ENCODE measurements at places on chromosomes 7 and 10.

- no peak for DNase-seq
Measured at GRCh38 chr10:132434405-132435005, 37.5 kb downstream of the PWWP2B start.

DNA sequence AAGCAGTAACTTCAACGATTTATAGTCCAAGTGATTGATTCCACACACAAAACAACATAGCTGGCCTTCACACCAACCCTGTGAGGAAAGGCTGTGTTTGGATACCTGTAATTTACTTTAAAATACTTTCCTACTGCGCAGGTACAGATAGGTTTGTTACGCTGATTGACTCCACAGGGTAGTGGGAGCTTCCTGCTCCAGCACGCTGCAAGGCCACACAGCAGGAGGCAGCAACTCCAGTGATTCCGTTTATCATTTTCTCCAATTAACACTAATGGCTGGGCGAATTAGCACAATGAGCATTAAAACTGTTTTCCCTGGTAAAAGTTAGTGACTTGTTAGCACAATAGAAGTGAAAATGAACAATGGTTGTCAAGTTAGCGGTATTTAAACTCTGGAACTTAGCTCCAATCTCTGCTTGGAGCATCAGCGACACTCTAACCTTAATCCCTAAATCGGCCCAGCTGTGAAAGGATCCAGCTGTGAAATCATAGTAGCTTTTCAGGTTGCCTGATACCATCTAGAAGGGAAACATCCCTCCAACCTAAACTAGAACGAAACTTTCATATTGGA is 959 bp downstream of the DCLRE1C start:
- DNase-seq = peak; percentile 25

DNA sequence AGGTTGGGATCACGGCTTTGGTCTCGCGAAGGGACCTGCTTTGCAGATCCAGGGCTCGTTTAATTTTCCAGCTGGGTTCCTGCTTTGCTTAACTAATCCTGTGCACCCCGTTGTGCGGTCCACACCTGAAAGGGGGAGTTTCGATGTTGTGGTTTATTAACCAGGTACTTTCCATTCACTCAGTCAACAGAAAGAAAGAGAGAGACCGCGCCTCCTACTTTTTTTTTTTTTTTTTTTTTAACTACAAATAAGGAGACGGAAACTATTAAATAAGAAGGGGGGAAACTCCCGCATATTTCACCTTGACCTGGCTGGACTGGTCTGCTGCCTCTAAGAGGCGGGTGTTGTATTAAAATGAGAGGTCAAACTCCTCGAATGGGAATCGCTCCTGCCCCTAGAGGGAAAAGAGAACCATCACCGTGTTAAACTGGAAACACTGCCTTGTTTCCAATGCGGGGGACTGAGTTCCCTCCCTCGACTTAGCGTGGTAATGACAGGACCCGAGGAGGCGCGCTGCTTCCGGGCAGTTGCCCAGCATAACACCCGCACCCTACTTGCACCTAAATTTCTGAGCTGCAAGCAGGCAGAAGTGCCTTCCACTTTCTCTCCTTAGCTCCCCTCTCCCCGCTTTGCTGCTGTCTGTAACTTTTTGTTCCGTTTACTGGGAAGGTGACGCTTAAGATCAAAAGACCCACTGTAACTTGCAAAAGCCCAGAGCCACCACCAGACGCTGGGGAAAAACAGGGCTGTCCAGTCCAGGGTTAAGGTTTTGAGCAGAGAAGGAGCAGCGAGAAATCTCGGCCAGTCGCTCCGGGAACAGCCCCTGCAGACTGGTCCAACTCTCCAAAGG is 1.1 kb upstream of the ITGB8 start:
- peak; percentile 99 for DNase-seq

GRCh38 chr10:77071001-77071511 is 566.6 kb downstream of the KCNMA1 start:
- DNase-seq = no peak

- no peak for DNase-seq
Measured at GRCh38 chr10:63627396-63627795, 106.2 kb downstream of the REEP3 start.

DNA sequence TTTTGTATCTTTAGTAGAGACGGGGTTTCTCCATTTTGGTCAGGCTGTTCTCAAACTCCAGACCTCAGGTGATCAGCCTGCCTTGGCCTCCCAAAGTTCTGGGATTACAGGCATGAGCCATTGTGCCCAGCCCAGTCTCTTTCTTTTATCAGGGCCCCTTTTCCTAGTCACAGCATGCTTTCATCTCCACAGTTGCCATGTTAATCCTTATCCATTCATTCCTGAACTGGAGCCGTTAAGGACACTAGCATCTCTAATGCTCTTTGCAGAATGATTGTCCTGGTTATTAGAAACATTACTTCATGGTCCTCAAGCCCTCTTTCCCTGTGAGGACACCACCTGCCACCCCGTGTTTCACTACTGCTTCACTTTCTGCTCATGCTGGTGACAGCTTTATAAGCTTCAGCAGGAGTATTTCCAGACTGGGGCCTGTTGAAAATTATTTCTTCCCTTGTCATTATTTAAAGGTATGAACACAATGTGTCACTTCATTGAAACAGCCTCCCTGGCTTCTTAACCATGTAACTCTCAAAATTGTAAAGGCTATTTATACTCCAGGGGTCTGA is 313.9 kb downstream of the BMPER start:
- no peak for DNase-seq

GRCh38 chr7:35828817-35829216 is 28.0 kb downstream of the SEPTIN7 start:
- DNase-seq = peak; percentile 26

DNA sequence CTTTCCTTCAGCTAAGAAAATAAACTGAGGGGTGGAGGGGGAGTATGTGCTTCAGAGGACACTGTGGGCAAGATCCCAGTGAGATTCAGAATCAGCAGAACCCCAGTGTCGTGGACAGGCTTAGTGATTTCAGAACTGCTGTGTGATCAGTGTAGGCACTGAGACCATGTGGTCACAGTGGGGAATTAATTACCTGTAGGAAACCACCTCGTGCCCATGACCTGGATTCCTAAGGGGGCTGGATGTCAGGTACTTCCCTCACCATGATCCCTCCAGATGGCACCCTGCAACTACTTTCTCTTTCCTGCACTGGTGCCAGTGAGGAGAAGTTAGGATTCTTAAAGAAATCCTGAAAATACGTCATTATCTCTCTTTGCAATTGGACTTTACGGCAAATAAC is 64.4 kb downstream of the HBP1 start:
- peak; percentile 16 for DNase-seq

DNA sequence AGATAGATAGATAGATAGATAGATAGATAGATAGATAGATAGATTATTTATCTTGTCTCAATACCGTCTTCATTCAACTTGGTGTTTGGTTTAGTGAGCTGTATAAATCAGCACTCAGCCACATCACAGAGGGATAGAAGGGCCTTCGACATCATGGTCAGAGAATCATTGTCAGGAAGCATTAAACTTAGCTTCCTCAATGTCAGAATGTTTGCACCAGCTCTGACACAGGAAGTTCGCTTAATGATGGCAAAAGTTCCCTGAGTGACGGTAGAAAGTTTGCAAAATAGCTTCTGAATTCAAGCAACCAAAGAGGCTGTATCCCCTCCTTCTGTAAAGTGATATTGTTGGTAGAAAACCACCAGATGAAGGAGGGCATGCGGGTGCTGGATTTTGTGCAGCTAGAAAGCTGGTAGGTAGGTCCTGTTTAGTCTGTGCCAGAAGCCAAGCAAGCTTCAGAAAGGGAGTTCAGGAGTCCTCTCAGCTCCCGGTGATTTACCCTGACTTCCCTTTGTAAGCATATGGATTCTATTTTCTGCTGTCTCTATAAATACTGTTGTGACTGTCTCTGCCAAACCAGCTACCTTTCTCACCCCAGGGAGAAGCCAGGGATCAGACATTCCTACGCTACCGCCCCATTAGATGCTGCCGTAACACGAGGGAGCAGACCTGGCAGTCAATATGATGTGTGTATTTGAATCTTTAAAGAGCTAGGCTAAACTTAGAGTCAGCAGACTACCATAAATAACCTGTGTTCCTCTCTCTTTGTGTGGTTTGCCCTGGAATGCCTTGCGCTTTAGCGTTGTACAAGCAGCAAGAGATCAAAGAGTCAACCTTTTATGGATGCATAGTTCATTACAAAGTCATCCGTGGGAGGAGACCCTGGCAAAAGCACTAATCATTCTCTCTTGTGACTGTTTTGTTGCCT is 200.5 kb upstream of the KIAA1217 start:
- DNase-seq = peak; percentile 87

- DNase-seq = no peak
Measured at GRCh38 chr10:20936396-20936795, 39.3 kb upstream of the NEBL start.

- DNase-seq = no peak
Measured at GRCh38 chr7:131555552-131556052, 826 bp downstream of the PODXL start.
